ENCODE measurements at places on chromosomes 11 and 22. TPM values are rescaled to one million over a fixed set of nuclear protein-coding genes. Genes with fewer than 3 reads are reported as not detected.
A peak's percentile ranks its signal among the peaks of the same experiment; 100 is the strongest.

Gene STIM1
- total RNA-seq, result 22.3 TPM

DNA sequence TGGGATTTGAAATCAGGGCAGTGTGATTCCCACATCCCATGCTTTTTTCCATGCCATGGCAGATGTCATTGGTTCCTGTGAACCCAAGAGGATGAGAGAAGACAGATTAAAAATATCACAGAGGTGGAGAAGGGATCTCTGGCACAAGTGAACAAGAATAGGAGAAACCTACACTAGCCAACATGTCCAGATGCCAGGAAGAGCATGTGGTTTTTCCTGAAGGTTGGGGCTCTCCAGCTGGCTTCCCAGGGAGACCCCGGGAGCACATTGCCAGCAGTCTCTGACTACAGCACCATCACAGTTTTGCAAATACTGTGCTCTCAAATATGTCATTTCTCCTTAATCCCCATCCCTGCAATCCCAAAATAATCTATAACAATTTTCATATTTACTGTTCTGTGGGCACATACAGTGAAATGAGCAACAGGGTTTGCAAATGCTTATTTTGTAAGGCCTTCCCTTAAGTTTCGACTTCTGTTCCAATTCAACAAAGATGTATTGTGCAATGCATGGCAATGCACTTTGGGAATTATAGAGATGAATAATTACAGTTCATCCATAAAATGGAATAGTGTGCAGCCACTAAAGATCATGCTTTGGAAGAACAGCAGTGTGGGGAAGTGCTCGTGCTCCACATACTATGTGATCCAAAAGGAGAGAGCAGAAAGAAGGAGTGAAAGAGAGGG is 4.8 kb downstream of the ANKK1 start:
- H3K27me3 ChIP-seq, result peaks cover 8% of the 10 kb centered on the region
- no peak overlapping the region for H3K4me3 ChIP-seq
- H3K27ac ChIP-seq, result no peak overlapping the region
- H3K4me1 ChIP-seq, result no peaks in the 10 kb centered on the region
- no peaks in the 10 kb centered on the region for H3K36me3 ChIP-seq

DNA sequence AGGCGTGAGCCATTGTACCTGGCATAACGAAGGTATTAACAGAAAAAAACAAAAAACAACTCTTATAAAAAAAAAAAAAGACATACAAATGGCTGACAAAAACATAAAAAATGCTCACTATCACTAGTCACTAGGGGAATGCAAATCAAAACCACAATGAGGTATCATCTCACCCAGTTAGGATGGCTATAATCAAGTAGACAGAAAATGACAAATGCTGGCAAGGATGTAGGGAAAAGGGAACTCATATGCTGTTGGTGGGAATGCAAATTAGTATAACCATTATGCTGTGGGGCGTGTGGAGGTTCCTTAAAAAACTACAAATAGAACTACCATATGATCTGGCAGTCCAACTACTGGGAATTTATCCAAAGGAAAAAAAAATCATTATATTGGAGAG is 17.0 kb downstream of the THY1 start:
- no peak overlapping the region for H3K4me3 ChIP-seq
- no peaks in the 10 kb centered on the region for H3K36me3 ChIP-seq
- no peaks in the 10 kb centered on the region for H3K4me1 ChIP-seq
- DNase-seq, result no peak

- H3K4me1 ChIP-seq, result peaks cover 16% of the 10 kb centered on the region
- H3K27ac ChIP-seq, result peak overlapping the region; percentile 68
- no peaks in the 10 kb centered on the region for H3K27me3 ChIP-seq
These were observed 9.7 kb upstream of the RCN1 start for GRCh38 chr11:32081129-32081641.

DNA sequence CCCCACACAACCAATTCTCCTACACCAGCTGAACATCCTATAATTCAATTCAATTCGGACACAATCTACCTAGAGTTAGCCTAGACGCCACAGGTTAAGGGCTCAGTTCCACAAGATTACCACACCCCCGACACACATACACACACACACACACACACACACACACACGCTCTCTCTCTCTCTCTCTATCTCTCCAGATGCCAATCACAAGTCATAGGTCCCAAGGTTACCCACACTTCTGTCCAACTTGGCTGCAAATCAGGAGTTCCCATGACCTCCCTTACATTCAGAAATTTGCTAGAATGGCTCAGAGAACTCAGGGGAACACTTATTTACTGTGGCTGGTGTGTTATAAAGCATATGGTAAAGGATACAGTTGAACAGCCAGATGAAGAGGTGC is 204.0 kb downstream of the DBX1 start:
- no peaks in the 10 kb centered on the region for H3K36me3 ChIP-seq
- DNase-seq, result no peak
- no peak overlapping the region for H3K4me3 ChIP-seq

GRCh38 chr11:71117311-71117710 is 135.1 kb downstream of the SHANK2 start:
- H3K27ac ChIP-seq, result no peak overlapping the region
- peaks cover 15% of the 10 kb centered on the region for H3K4me1 ChIP-seq
- peaks cover 21% of the 10 kb centered on the region for H3K27me3 ChIP-seq
- no peak overlapping the region for H3K4me3 ChIP-seq
- H3K36me3 ChIP-seq, result no peaks in the 10 kb centered on the region

DNA sequence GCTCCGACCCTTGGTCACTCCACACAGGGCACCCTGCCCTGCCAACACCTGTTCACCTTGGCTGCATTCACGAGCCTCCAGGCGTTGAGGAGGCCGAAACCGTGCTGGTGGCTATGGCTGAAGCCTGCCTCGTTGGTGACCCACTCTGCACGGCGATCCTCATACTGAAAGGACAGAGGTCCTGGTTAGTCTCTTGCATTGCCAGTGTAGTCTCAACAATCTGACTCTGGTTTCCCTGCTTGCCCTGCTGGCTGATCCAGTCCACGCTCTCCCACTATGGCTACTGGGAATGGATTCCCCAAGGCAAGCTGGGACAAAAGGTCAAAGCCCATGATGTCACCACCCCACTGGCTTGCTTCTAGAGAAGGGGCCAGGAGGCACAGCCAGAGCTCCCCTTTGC is 12.9 kb downstream of the PCSK7 start:
- H3K4me3 ChIP-seq, result no peak overlapping the region
- H3K27me3 ChIP-seq, result no peaks in the 10 kb centered on the region
- H3K36me3 ChIP-seq, result peaks cover 2% of the 10 kb centered on the region
- no peak for DNase-seq
- no peak overlapping the region for H3K27ac ChIP-seq

DNA sequence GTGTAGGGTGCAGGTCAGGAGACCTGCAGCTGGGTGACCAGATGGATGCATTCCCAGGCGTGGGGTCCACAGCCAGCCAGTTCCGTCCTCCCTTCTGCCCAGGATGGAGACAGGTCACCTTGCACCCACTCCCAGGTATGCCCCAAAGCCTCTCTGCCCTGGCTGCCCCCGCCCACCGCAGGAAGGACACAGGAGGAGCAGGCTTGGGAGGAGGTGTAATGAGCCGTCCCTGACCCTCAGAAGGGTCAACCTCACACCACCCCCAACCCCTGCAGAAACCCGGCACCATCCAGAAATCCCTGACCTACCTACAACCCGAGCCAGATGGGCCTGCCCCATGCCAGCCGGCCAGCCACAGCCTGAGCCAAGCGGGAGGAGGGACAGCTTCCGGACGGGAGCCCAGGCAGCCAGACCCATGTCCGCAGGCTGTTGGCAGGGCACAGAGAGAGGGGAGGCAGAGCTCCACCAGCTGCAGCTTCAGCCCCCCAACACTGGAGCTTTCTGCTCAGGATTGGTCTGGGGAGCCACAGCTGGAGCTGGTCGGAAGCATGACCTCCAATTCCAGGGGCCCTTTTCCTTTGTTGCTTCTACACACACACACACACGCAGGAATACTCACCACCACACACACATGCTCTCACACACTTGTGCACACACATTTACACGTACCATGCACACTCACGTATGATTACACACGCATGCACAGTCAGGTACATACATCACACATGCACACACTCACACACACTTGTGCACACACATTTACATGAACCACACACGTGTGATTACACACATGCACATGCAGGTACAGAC is 5.3 kb downstream of the IFITM10 start:
- H3K27ac ChIP-seq, result no peak overlapping the region
- DNase-seq, result no peak
- peaks cover 5% of the 10 kb centered on the region for H3K36me3 ChIP-seq
- H3K4me1 ChIP-seq, result peaks cover 12% of the 10 kb centered on the region

GRCh38 chr11:126748793-126749192 is 251.8 kb downstream of the KIRREL3 start:
- H3K36me3 ChIP-seq, result no peaks in the 10 kb centered on the region
- DNase-seq, result no peak
- no peaks in the 10 kb centered on the region for H3K27me3 ChIP-seq
- H3K27ac ChIP-seq, result no peak overlapping the region

DNA sequence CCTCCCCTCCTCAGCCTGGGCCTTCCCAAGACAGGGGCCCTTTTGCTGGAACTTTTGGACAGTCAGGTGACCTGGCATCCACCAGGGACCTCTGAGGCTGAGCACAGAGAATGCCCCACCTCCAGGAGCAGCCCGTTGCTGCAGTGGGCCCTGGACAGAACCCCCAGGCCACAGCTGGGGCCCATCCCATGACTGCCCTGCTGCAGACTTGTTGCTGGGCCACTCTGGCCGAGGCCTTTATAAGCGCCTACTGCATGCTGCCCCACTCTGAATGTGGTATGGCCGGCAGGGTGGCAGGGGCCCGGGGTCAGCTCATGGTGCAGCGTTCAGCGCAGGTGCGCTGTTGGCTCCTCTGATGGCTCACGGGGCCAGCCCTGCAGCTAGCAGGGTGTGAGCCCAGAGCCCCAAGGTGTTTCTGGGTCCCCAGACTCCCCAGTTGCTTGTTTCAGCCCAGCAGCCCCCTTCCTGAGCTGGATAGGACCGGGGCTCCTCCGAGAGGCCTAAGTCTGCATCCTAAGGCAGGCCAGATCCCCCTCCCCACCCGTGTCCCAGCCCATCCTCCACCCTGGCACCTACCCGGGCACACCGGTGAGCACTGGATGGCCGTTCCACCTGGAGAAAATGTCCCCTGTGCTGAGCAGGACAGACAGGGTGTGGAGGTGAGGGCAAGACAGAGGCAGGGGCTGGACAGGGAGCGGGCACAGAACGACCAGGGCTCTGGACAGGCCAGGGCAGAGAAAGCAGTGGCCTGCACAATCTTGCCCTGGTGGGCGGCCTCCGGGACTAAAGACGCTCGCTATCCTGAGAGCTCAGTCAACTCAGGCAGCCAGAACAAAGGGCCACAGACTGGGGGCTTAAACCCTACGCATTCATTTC is 28.1 kb upstream of the TH start:
- H3K4me1 ChIP-seq, result peaks cover 10% of the 10 kb centered on the region

GRCh38 chr11:38842991-38843390 is 2245.0 kb upstream of the RAG2 start:
- DNase-seq, result no peak
- no peaks in the 10 kb centered on the region for H3K4me1 ChIP-seq
- no peak overlapping the region for H3K4me3 ChIP-seq
- no peak overlapping the region for H3K27ac ChIP-seq

Gene SLC37A2
- total RNA-seq, result 1.2 TPM

- H3K27me3 ChIP-seq, result no peaks in the 10 kb centered on the region
- no peak for DNase-seq
- H3K27ac ChIP-seq, result no peak overlapping the region
- H3K4me1 ChIP-seq, result peaks cover 5% of the 10 kb centered on the region
- no peaks in the 10 kb centered on the region for H3K36me3 ChIP-seq
- H3K4me3 ChIP-seq, result no peak overlapping the region
These were observed 54.8 kb upstream of the SPON1 start for GRCh38 chr11:13907678-13908077.

GRCh38 chr11:1043563-1044096 is 7.1 kb upstream of the MUC6 start:
- H3K36me3 ChIP-seq, result no peaks in the 10 kb centered on the region
- DNase-seq, result no peak
- H3K4me1 ChIP-seq, result no peaks in the 10 kb centered on the region
- no peak overlapping the region for H3K27ac ChIP-seq
- no peak overlapping the region for H3K4me3 ChIP-seq
- H3K27me3 ChIP-seq, result peaks cover 5% of the 10 kb centered on the region

DNA sequence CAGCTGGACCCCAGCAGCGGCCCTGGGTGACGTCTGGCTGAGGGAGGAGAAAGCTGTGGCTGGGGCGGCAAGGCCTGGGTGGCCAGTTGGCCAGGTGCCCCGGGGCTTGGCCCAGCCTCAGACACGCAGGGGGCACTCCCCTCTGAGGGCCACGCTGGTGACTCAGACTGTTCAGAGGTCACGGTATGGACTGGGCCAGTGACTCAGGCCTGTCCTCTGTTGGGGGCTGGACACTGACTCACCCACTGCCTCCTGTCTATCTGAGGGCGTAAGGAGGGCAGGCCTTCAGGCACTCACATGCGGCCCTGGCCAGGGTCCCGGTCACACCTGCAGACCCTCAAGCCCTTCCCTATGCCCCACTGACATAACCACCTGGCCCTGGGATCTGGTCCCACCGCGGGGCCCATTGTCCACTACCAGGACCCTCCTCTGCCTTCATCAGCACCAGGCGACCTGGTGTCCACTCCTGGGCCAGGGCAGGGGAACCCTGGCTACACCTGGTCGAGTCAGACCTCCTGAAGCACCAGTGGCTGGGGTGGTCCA is 3.7 kb upstream of the MUC5AC start:
- H3K27me3 ChIP-seq, result no peaks in the 10 kb centered on the region
- DNase-seq, result no peak
- H3K36me3 ChIP-seq, result no peaks in the 10 kb centered on the region
- no peak overlapping the region for H3K27ac ChIP-seq
- no peak overlapping the region for H3K4me3 ChIP-seq

DNA sequence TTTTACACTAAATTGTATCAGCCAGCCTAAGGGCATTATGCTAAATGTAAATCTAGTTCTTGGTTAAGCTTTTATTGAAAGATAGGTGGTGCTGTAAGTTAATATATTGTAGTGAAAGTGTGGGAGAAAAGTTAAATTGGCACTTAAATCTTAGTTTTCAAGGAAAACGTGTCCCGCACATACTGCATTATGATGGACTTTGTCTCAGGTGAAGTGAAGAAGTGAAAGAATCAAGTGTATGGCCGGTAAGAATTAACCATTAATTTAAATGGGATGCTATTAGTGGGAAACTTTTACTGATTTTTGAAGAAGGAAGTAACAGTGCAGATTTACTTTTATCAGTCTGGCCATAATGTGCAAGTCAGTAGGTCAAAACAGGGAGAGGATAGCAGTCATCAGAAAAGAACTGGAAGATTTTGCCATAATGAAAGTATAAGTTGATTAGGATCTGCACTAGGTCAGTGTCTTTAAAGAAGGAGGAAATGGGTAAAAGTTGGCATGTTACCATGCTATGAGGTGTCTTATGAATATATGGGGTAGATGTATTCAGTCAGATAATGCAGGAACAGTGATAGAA is 81.6 kb downstream of the PDHX start:
- H3K27me3 ChIP-seq, result no peaks in the 10 kb centered on the region
- H3K27ac ChIP-seq, result no peak overlapping the region
- H3K4me1 ChIP-seq, result no peaks in the 10 kb centered on the region
- H3K4me3 ChIP-seq, result no peak overlapping the region
- DNase-seq, result no peak

Gene SCN3B
- 3.6 TPM for total RNA-seq

DNA sequence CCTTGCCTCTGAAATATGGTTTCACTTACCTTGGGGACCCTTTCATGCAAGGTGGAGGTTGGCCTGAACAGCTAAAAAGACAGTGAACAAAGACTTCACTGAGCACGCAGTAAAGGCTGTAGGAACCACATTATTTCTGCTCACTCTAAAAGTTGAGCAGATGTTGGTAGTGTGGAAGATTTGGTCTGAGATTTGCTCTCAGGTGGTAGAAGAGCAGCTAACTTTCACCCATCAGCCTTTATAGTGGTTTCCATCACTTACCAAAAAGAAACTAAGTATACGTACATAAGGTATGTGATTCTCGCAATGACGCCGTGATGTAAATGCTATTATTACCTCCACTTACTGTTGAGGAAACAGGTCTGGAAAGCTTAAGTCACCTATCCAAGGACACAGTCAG is 47.3 kb downstream of the PRR5L start:
- H3K4me1 ChIP-seq, result peaks cover 15% of the 10 kb centered on the region
- DNase-seq, result no peak
- H3K27ac ChIP-seq, result no peak overlapping the region
- no peaks in the 10 kb centered on the region for H3K27me3 ChIP-seq

Gene PATZ1
- total RNA-seq, result 105 TPM
